Endothelial cell of umbilical vein (primary cell): ENCODE measurements at places on chromosomes 12 and 14. TPM values are rescaled to one million over a fixed set of nuclear protein-coding genes. Genes with fewer than 3 reads are reported as not detected.

- H3K27me3 ChIP-seq: no peaks in the 10 kb centered on the region
- peaks cover 3% of the 10 kb centered on the region for H3K4me1 ChIP-seq
- no peak overlapping the region for H3K4me3 ChIP-seq
- no peaks in the 10 kb centered on the region for H3K36me3 ChIP-seq
Measured at GRCh38 chr12:118456741-118457140, 80.4 kb downstream of the SUDS3 start.

DNA sequence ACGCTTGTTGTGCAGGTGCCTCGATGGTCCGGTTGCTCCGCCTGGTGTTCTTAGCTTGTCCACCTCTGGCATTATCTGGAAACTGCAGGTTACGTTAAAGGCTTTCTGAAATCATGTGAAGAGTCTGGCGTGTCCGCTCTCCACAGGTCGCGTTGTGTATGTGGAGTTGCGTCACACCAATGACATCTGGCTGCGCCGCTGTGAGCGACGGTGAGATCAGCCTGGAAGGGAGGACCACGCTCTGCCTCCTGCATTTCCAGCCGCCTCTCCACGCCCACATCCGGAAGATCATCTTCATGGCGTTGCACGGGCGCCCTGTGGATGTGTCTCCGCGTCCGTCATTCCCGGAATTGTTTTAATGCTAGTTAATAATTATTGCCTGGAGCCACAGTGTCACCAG is 50.6 kb upstream of the GALNT9 start:
- DNase-seq: no peak
- H3K27me3 ChIP-seq: peaks cover 5% of the 10 kb centered on the region
- no peaks in the 10 kb centered on the region for H3K36me3 ChIP-seq
- H3K27ac ChIP-seq: no peak overlapping the region
- no peak overlapping the region for H3K4me3 ChIP-seq

DNA sequence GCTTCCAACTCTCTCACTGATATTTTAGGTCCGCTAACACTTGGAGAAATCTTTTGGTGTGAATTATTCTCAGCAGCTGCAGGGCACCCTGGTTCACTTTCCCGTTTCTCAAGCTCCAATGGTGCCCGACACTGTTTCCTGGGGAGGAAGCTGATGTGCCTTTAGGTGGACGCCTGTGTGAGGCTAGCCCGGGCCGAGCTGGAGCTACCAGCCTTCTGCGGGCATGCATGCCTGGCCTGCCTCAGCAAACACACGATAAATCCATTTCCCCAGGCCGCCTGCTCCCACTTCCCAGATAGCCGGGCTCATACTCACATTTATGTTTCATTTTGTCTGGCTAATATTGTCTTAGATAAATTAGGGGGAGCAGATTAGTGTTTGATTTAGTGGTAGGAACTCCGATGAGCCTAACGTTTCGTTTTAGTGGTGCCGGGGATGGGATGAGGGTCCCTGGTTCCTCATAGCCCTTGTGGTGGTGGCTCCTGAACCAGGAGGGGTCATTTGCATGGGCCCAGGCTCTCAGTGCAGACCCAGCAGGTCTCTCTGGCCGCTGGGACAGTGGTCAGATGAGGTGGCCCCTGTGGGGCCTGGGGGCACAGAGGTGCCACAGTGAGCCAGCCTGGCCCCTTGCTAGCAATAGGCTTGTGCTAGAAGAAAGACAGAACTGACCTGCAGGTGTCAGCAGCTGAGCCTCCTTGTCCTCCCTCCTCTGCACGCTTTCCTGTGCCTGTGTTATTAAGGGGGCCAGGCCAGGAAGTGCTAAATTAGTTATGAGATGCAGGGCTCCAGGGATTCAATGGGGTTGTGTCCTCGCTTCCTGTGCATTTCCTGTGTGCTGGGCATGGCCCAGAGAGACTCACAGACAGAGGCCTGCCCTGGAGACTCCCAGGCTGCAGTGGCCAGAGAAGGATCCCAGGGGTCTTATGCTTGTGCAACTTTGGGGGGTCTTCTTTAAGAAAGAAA is 88.3 kb downstream of the KIF26A start:
- H3K4me1 ChIP-seq: no peaks in the 10 kb centered on the region
- H3K27me3 ChIP-seq: no peaks in the 10 kb centered on the region
- no peak for DNase-seq
- no peak overlapping the region for H3K4me3 ChIP-seq
- no peak overlapping the region for H3K27ac ChIP-seq

DNA sequence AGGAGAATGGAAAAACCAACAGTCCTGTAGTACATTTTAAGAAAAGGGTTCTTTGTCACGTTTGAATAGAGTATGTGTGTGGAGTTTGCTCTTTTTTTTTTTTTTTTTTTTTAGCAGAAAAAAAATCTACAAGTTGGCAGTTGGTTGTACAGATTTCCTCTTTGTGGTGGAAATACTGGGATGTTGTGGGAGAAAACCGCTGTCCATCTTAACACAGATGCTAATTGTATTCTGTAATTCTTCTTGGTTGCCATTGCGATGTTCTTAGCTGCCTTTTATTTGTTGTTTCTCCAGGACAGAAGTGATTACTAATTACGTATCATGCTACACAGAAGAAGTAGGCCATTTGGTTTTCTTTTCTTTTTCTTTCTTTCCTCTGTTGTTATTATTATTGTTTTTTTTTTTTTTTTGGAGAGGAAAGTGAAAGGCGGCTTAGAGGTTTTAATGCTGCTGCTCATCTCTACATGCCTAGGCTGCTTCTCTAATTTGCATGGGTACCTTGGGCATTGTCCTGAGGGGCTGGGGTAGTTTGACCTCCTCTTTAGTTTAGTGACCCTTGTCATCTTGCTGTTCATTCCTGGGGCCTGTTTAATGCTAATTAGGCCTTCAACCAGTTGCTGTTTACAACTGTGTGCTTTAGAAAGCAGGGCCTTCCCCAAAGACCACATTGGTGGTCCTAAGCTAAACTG is 94.7 kb downstream of the TMTC2 start:
- no peak overlapping the region for H3K4me3 ChIP-seq
- H3K36me3 ChIP-seq: no peaks in the 10 kb centered on the region
- no peaks in the 10 kb centered on the region for H3K27me3 ChIP-seq
- DNase-seq: no peak
- no peak overlapping the region for H3K27ac ChIP-seq
- no peaks in the 10 kb centered on the region for H3K4me1 ChIP-seq

- no peak overlapping the region for H3K4me3 ChIP-seq
- H3K27me3 ChIP-seq: peaks cover 3% of the 10 kb centered on the region
- no peak overlapping the region for H3K27ac ChIP-seq
- no peaks in the 10 kb centered on the region for H3K36me3 ChIP-seq
- H3K4me1 ChIP-seq: no peaks in the 10 kb centered on the region
Measured at GRCh38 chr12:120346681-120347080, 19.1 kb upstream of the PLA2G1B start.

DNA sequence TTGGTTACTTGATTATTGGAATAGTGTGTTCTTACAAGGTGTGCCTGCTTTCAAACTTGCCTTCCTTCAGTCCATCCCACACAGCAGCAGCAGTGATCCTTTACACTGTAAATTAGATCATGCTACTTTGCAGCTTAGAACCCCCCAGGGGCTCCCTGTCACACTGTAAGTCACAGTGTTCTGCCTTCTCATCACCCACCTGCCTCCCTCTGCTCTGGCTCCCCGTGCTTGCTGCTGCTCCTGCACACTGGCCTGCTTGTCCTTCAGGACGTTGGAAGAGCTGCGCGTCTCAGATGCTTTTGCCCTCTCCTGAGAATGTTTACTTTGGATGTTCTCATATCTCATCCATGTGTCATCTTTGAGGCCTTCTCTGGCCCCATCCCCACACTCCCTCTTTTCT is 27.3 kb downstream of the ZC3H14 start:
- H3K27me3 ChIP-seq: no peaks in the 10 kb centered on the region
- no peaks in the 10 kb centered on the region for H3K4me1 ChIP-seq
- H3K36me3 ChIP-seq: peaks cover 6% of the 10 kb centered on the region
- H3K27ac ChIP-seq: no peak overlapping the region
- no peak overlapping the region for H3K4me3 ChIP-seq

DNA sequence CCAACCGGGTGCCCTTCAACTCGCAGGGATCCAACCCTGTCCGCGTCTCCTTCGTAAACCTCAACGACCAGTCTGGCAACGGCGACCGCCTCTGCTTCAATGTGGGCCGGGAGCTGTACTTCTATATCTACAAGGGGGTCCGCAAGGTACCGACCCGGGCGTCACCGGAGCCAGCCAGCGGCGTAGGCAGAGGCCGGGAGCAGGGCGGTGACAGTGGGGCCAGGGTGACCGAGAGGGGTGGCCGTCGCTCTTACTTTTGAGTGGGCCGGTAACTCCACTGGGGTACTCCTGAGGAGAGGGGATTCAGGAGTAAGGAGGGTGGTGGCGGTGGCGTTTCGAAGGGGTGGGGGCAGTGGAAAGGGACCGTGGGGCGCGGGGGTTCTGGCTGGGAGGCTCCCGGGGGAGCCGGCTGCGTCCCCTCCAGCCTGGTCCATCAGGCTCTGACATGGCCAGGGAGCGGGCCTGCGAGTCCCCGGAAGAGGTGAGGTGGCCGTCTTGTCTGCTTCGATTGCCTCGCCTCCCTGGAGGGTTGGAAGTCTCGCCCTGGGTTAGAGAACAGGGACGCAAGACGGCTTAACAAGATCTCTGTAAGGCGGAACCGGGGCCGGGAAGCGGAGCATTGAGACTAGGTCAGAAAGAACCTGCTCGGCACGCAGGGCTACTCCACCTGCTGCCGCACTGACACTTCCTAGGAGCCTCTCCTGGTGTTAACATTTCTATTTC is 491 bp downstream of the WDR20 start:
- peak overlapping the region; percentile 19 for H3K27ac ChIP-seq
- no peaks in the 10 kb centered on the region for H3K27me3 ChIP-seq
- no peaks in the 10 kb centered on the region for H3K36me3 ChIP-seq
- peak; percentile 33 for DNase-seq
- H3K4me1 ChIP-seq: peaks cover 17% of the 10 kb centered on the region
- H3K4me3 ChIP-seq: peak overlapping the region; percentile 79

DNA sequence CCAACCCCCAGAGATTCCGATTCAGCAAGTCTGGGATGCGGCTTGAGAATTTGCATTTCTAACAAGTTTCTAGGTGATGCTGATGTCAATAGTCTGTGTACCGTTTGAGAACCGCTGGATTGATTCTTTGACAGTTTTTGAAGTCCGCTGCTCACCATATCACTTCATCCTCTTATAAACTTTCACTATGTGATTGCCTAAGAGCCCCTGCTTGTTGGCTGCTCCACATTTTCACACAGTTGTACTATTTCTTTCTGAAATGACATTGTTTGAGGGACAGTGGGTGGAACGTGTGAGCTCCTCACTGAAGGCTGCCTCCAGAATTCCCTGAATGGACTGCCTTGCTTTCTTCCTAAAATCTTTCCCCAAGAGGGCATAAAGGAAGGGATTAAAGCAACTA is 7.7 kb downstream of the C3AR1 start:
- H3K36me3 ChIP-seq: peaks cover 2% of the 10 kb centered on the region
- no peak for DNase-seq
- no peak overlapping the region for H3K4me3 ChIP-seq
- H3K27me3 ChIP-seq: no peaks in the 10 kb centered on the region

DNA sequence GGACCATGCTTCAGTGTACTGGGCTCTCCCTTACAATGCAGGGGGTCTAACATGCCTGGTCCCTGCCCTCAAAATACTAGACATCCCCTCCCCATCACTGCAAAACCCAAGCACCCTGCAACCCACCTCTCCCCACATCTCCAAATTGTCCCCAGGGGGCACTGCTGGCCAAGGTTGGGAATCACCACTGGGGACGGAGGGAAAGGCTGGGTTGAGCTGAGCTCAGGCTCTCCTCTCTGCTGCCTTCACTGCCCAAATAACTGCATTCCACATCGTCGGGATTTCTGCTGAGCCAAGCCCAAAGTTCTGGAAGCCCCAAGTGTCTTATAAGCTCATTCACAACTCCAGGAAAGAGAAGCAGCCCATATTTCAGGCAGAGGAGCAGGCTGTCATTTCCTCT is 69.6 kb downstream of the NT5DC3 start:
- peak; percentile 46 for DNase-seq
- H3K4me1 ChIP-seq: no peaks in the 10 kb centered on the region

GRCh38 chr12:111216387-111217159 is 152.3 kb downstream of the PHETA1 start:
- no peaks in the 10 kb centered on the region for H3K36me3 ChIP-seq
- no peak for DNase-seq
- H3K4me3 ChIP-seq: no peak overlapping the region

DNA sequence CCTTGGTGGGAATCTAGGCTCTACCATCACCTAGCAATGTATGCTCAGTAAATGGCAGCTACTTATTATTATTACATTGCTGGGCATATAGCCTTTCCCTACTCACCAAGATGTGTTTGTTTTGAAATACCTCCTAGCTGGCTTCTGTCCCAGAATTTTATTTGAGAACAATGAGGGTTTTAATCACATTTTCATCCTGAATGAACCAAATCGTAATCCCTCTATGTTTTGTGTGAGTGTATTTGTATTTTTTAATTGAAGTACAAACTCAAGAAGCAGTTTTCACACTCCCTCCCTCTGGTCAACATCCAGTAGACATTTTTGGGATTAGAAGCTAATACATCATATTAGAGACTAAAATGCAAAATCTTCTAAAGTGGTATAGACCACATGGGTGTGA is 7.6 kb downstream of the SLC7A8 start:
- H3K36me3 ChIP-seq: no peaks in the 10 kb centered on the region
- H3K27ac ChIP-seq: no peak overlapping the region
- peaks cover 6% of the 10 kb centered on the region for H3K4me1 ChIP-seq
- peak; percentile 86 for DNase-seq
- H3K27me3 ChIP-seq: peaks cover 6% of the 10 kb centered on the region

DNA sequence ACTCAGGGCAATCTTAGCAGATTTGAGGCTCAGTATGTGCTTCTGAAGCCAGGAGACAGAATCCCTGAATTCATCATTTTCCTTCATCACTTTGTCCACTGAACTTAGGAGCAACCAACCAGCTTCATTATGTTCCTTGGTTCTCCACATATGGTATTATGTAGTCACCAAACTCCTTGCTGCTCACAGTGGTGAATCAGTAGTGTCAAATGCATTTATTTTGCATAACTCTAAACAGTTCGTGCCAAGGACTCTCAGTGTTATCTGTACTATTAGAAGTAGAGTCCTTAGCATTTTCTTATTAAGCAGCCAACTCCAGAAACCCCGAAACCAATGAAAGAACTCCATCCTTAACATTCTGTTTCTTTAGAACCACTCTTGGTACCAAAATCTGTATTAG is 466.9 kb upstream of the RGS6 start:
- H3K27ac ChIP-seq: no peak overlapping the region
- H3K4me1 ChIP-seq: no peaks in the 10 kb centered on the region
- no peak overlapping the region for H3K4me3 ChIP-seq
- no peaks in the 10 kb centered on the region for H3K36me3 ChIP-seq
- no peak for DNase-seq

The PZP gene
- total RNA-seq: 0.84 and 0.88 TPM in 2 replicates

The ZDHHC22 gene
- 0.24 and 0.28 TPM in 2 replicates for total RNA-seq
